ENCODE measurements at places on chromosomes 4 and X.
A peak's percentile ranks its signal among the peaks of the same experiment; 100 is the strongest.

GRCh38 chrX:1134156-1134555 is 78.3 kb downstream of the CRLF2 start:
- DNase-seq: no peak

GRCh38 chrX:108219949-108220601 is 128.5 kb downstream of the ATG4A start:
- no peak for DNase-seq

DNA sequence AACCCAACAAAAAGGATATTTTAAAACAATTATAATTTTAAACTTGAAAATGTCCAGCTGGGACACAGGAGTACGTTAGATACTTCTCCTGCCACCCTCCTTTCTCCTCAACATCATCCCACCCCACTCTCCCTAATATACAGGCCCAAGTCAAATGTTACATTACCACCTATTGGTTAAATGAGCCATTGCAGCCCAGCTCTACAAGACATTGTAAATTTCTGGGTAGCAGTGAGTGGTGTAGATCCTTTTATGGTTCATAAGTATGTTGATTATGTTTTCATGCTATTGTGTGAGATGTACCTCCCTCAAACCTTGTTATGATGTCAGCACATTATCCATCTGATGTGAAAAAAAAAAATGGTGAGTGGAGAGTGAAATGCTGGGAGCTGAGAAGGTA is 187.1 kb upstream of the BCOR start:
- no peak for DNase-seq

- DNase-seq: no peak
Measured at GRCh38 chr4:9811806-9812205, 30.4 kb downstream of the DRD5 start.

DNA sequence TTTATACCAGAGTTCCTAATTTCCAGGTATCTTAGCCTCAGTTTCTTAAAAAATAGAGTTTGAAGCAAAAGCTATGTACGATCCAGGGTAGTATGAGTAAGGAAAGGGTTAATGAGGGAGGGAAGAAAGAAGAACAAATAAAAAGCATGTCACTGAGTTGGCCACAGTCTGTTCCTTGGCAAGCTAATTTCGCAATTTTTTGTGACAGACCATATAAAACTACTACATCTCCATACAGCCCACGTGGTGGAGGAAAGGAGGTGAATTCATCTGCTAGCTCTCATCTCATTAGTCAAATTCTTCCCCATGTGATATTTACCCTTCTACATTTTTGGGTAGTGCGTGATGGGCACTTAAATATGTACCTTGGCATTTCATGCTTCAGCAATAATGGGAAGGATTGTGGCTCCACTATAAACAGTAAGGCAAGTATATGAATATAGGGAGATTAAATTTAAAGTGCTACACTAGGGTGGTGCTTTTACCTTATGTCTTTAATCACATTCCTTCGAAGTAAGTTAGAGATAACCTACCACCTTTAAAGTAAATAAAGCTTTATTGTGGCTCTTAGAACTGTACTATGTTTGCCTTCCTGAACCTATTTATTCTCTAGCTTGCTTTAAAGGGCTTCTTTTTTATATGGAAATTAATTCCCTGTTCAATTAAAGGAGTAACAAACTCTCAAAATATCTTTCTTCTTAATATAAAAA is 102.1 kb upstream of the VAMP7 start:
- DNase-seq: no peak

DNA sequence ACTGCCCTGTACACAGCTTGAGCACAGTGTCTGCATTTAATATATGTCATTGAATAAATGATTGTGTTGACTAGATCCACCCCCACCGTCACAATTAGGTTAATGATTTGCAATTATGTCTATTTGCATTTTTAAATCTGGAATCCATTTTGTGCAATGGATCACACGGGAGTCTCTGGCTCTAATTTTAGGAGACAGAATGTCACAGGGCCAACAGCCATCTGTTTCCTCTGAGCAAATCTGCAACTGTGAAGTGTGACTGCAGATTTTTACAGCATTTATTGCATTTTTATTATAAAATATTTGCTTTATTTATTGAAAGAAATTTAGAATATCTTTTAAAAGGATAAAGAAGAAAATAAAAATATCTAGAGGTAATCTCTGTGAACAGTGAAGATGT is 316.8 kb downstream of the HS3ST1 start:
- no peak for DNase-seq

- DNase-seq: peak; percentile 36
Measured at GRCh38 chr4:80074069-80074468, 1.0 kb upstream of the ANTXR2 start.

DNA sequence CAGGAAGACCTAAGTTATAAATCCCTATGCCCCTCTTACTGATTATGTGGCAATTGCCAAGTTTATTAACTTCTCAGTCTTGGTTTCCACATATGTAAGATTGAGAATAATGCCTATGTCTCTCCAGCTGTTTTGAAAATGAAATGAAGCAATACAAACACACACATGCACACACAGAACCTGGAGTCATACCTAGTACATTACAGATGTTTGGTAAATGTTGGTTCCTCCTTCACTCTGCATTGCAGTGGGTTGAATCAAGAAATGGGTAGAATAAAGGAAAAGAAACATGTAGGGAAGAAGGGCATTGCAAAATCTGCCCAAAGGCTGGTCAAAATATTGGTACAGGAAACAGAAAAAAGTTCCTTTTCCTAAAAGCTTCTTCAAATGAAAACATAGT is 309.9 kb upstream of the EMCN start:
- DNase-seq: no peak

DNA sequence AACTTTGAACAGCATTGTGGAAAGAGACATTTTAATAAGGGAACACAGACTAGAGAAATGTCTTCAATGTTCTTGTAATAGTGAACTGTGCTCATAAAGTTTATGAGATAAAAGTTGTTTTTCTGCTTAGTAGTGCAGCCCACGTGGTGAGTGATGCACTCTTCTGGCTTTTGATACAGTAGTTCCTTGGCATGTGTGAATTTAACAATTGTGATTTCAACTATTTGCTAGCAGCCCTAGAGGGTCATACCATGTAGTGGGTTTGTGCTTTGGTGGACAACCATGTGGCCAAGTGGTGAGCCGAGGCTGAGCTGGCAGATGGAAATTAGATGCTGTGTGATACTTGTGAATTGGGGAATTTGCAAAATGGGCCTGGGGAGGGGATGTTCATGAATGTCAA is 116.2 kb upstream of the SLC4A4 start:
- DNase-seq: no peak

GRCh38 chrX:112857478-112857878 is 16.8 kb upstream of the AMOT start:
- no peak for DNase-seq

GRCh38 chr4:106149026-106149425 is 167.0 kb downstream of the TBCK start:
- no peak for DNase-seq

DNA sequence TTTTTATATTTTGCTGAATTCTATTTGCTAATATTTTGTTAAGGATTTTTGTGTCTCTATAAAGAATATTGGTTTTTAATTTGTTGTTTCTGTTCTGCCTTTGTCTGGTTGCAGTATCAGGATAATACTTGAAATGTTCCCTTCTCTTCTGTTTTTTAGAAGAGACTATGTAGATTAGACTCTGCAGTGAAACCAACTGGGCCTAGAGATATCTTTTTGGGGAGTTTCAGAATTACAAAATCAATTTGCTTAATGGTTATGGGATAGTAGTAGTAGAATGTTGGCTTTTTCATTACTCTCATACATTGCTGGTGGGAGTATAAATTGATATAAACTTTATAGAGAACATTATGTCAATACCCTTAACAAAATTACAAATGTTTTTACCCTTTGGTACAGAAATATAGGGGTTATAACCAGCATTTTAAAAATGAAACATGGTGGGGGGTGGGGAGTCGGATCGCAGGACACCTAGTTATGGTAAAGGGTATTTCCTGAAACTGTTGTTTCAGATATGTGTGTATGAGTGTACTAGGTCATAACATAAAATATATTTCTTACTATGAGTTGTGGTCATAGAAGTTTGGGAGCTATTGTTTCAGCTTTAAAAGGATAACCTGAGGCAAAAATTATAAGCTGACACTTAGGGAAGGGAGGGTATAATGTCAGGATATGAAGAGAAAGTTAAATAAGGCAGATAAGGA is 29.0 kb downstream of the CLOCK start:
- DNase-seq: peak; percentile 8

DNA sequence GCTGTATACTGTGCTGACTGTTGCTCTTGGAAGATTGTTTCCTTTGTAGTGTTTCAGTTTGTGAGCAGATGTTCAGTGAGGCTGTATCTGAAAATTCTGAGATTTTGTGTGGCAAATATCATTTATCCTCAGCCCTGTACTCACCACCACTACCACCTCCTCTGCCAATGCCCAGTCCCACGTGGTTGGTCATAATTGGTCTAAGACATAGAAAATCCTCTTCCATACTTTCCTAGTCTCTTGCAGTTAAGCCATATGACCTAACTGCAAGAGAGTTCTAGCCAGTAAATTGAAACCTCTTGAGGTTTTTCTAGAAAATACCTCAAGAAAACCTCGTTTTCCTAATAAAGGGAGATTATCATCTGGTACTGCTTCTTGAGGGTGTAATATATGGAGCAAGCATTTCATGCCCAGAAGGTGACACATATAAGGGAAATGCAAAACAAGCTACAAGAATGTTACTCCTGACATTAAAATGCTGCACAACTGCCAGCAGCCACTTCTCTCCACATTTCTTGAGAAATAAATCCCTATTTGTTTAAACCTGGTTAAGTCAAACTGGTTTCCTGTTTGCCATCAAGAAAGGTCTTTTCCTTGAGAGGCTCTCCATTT is 32.8 kb downstream of the ABCE1 start:
- DNase-seq: peak; percentile 36

DNA sequence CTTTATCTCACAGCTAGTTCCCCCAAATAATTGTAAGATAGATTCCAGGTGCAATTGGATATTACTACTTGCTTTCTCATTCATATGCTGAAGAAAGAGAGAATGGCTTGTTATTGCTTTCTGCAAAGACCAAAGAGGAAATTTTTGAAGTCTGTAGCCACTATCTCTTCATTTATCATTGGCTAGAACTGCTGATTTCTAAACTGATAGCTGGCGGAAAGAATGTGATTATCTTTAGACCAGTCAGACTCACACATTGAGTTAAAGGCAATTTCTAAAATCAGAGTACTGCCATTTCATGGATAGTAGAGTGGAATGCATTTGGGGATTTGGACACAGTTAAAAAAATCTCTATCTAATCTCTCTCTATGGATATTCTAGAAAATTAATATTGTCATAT is 12.4 kb upstream of the TMPRSS11E start:
- no peak for DNase-seq

- peak; percentile 40 for DNase-seq
Measured at GRCh38 chr4:74320559-74321118, 12.4 kb downstream of the EPGN start.

GRCh38 chr4:79042079-79042674 is 102.9 kb upstream of the PAQR3 start:
- peak; percentile 7 for DNase-seq

GRCh38 chrX:13487731-13488505 is 81.5 kb upstream of the EGFL6 start:
- peak; percentile 63 for DNase-seq

- no peak for DNase-seq
Measured at GRCh38 chr4:119068529-119068962, 67.1 kb upstream of the MYOZ2 start.

Data from activated CD4-positive, alpha-beta T cell treated with anti-CD3 and anti-CD28 coated beads, Interleukin-2, Interleukin-6, amounts not matched to agents 100 ng/mL and 50 ng/mL, durations not matched to agents 16 hours and 8 hours (primary cell).